Activated T-cell treated with anti-CD3 and anti-CD28 coated beads, Interleukin-2, amount 50 U/mL, for 1 hour (primary cell): ENCODE measurements at places on chromosomes 2 and 18.
A peak's percentile ranks its signal among the peaks of the same experiment; 100 is the strongest.

DNA sequence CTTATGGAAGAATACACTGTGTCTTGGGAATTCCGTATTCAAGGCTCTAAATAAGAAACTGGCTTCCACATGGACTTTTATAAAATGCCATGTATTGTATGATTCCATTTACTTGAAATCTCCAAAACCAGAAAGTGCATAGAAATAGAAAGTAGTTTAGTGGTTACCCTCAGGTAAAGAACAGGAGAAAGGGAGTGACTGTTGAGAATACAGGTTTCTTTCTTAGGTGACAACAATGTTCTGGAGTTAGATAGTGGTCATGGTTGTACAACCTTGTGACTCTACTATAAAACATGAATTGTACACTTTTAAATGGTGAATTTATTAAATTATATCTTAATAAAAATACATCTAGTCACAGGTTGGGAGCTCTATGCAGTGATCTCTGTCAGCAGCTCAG is 481.8 kb downstream of the SPAG16 start:
- no peak for DNase-seq

DNA sequence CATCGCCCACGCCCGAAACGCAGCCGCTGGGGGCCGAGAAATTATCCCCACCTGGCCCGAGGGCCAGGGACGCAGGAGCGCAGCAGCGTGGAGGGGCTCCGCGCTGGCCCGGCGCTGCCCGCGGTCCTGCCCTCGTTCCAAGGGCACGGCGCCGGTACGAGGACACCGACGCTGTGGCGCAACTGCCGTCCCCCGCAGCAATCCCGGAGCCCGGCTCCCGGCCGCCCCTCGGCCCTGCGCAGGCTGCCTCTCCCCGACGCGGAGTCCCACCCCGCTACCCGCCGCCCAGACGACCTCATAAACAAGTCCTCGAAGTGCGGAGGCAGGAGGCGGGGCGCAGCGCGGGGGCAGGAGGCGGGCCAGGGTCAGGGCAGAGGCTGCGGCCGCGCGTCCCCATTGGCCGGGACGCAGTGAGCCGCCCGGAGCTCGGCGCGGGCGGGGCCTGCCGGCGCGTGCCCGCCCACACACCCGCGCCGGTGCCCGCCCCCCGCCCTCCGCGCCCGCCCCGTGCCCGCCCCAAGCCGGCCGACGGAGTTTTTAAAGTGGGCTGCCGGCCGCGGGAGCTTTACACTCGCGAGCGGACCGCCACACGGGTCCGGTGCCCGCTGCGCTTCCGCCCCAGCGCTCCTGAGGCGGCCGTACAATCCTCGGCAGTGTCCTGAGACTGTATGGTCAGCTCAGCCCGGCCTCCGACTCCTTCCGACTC is at the start of gene EPAS1:
Gene EPAS1, plus strand, starts transcription at position 568 of the 706 bp plus-strand sequence. CDS start 505 bp downstream, outside the sequence.
- peak; percentile 82 for DNase-seq

DNA sequence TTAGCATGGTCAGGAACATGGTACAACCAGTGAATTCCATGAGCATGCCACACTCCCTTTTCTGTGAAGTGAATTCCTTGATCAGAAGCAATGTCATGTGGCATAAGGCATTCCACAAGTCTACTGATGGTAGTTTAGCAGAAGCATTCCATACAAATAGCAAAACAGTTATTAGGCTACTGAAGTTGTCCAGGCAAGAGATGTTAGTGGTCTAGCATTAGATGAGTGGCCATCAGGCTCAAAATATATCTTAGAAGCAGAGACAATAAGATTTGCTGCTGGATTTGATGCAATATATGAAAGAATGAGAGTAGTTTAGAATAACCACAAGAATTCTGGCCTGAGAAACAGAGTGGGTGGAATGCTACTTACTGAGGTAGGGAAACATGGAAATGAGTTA is 355.3 kb upstream of the NRXN1 start:
- no peak for DNase-seq

- DNase-seq: no peak
These were observed 91.5 kb downstream of the DYM start for GRCh38 chr18:49368876-49369440.

- no peak for DNase-seq
These were observed 606.2 kb upstream of the NXPH2 start for GRCh38 chr2:139386401-139386800.

DNA sequence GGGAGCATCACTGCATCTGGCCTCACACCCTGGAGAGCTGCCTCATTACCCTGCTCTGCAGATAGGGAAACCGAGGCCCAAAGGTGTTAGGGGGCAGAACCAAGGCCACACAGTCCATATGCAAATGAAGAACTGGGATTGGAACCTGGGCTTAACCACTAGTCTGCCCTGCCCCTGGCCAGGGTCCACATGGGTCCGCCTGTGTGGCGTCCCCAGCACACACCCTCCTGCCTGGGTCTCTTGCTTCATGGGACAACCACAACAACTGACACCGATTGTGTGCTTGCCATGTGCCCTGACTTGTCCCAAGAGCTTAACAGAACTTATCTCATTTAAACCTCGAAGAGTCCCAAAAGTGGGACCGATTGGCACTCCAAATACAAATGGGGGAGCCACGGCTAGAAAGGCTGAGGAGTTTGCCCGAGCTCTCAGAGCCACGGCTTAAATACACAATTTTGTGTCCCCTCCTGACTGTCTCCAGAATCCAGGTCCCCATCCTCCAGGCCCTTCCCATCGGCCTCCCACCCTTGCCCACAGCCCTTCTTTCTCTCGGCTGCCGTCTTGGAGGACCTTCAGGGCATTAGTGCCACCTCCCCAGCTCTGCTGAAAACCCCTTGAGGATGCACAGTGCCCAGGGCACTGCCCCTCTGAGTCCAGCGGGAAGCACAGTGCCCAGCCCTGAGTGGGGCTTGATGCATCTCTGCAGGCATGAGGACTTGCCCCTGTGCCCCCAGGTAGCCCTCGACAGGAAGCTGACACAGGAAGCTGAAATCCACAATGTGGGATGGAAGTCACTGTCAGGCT is 5.8 kb upstream of the DUSP2 start:
- no peak for DNase-seq

DNA sequence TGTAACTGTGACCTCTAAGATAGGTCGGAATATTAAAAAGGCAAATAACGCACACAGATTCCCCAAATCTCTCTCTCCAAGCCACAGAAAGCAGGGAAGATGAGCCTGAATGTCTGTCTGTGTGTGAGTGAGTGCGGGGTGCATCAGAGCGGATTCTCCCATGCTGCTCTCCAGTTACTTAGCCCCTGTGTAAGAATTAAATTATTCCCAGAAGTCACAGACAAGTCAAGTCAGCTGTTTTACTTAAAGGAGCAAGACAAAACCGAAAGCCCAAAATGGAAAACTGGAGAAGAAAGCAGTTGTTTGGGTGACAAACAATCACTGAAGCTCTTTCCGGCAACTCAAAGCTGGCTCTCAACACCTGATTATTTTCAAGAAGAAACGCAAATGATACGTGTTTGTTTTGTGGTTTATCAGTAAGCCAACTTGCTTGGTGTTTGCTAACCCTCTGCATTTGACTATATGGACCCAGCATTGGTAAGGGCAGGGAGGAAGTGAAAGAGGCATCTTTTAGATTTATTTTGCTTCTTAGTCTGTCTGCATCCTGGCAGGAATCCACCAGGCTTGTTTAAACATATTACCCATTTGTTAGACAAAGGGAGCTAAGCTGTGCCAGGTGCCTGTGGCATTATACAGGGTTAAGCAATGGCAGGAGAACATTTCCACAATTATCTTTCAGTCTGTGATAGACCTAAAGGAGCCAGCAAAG is 121.5 kb upstream of the CREB1 start:
- DNase-seq: no peak

- no peak for DNase-seq
These were observed 300.7 kb downstream of the SP3 start for GRCh38 chr2:173664513-173664910.

DNA sequence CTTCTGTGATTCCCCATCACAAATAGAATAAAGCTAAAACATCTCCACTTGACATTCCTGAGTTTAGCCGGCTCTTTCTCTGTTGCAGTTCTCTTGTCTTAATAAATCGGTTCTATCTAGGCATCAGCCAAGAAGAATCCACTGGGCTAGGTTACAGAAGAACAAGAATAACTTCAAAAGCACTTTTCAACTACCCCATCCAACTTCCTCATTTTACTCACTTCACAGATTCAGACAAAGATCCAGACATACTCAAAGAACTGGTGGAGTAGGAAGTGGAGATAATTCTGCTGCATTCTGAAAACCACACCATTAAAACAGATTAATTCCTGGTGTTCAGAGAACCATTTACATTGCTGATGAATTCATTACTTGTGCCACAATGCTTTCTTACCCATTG is 9.6 kb upstream of the ALPK2 start:
- no peak for DNase-seq
